ENCODE measurements at places on chromosomes 11 and 22.

GRCh38 chr11:61972672-61973475 is 5.4 kb upstream of the FTH1 start:
- no peak for DNase-seq

GRCh38 chr11:68337399-68337835 is 25.0 kb downstream of the LRP5 start:
- no peak for DNase-seq

DNA sequence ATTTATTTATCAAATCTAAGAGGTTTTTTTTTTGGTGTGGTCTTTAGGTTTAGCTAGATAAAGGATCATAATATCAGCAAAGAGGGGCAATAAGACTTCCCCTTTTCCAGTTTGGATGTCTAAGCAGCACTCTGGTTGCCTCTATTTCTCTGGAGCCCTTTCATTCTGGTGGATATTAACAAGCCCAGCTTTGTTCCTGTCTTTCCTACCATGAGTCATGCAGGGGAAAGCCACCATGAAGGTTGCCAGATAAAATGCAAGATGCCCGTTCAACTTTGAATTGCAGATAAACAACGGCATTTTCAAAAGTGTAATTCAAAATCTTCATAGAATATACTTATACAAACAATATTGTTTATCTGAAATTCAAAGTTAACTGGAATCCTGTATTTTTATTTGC is 143.6 kb downstream of the ADAMTS15 start:
- DNase-seq: no peak

- no peak for DNase-seq
Measured at GRCh38 chr22:39152024-39152510, 413 bp downstream of the CBX7 start.

DNA sequence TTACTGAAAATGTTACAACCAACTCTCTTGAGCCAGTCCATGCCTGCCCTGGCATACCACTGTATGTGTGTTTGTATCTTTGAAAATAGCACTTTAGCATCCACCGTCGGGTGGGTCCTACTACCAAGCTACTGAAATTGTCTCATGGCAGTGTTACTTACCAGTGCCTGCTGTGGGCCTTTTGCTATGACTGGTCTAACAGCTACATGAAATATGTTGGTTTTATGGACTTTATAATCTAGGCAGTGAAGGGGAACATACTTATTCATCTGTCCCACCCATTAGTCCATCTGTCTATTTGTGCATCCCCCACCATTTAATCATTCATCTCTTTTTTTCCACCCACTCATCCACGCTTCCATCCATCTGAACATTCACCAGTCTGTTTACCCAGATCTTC is 106.0 kb downstream of the NAV2 start:
- no peak for DNase-seq

- no peak for DNase-seq
Measured at GRCh38 chr11:80448709-80449108, 1007.9 kb upstream of the TENM4 start.

- DNase-seq: no peak
Measured at GRCh38 chr11:48116437-48117228, 100.0 kb upstream of the OR4B1 start.

DNA sequence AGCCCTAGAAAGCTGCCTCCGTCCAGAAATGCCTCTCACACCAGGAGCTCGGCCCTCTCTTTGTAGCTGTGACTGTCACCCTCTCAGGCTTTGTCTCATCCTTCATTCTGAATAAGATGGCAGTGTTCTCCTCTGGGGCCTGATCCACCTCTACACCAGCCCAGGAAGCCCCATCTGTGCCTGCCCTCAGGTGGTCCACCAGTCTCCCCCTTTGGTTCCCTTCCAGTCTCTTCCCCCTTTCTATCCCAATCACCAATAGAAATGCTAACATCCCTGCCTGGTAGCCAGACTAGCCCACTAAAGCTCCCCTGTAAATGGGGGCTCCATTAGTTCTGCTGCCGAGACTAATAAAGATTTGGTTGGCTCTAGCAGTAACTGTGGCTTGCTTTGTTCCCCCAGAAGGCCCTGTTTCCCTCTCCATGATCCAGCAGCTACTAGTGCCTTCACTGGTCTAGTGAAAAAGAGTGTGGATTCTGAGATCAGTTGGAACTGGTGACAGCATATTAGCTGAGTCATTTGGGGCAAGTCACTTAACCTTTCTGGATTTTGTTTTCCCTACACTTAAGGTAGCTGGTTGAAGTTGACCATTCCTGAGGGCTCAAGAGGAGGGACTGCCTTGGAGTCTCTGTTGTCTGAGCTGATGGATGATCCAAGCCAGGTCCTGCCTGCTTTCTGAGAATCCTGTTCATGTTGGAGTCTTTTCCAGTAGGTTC is 16.2 kb downstream of the PLEKHB1 start:
- no peak for DNase-seq

GRCh38 chr22:47411006-47411405 is 648.6 kb downstream of the TBC1D22A start:
- no peak for DNase-seq

GRCh38 chr11:7484131-7484530 is 1.2 kb upstream of the OLFML1 start:
- no peak for DNase-seq

GRCh38 chr22:45972091-45972888 is 4.7 kb downstream of the WNT7B start:
- no peak for DNase-seq

GRCh38 chr11:86064220-86064803 is 4.6 kb downstream of the PICALM start:
- DNase-seq: no peak

DNA sequence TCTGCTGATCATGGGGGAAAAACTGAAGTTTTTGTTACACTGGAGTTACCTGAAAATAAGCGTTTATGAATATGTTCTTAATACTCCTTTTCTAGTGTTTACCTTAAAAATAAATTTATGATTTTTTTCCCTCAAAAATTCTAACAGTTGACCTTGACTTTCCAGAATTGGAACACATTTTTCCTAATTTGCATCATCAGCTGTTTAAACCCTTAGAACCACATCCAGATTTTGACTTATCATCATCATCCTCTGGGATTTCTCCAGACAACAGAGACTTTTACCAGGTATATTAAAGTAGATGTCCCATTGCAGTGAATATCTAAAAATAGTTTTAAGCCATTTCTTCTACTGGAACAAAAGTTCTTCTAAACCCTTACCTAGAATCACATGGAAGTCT is 17.2 kb downstream of the TAF1D start:
- DNase-seq: no peak

GRCh38 chr11:108926841-108927577 is 262.1 kb downstream of the DDX10 start:
- no peak for DNase-seq

- DNase-seq: no peak
Measured at GRCh38 chr11:44255406-44256071, 54.4 kb downstream of the ALX4 start.

- DNase-seq: peak; percentile 1
Measured at GRCh38 chr22:20777420-20778177, 3.7 kb downstream of the SERPIND1 start.

- DNase-seq: no peak
Measured at GRCh38 chr11:101127699-101128570, 1.7 kb downstream of the PGR start.

DNA sequence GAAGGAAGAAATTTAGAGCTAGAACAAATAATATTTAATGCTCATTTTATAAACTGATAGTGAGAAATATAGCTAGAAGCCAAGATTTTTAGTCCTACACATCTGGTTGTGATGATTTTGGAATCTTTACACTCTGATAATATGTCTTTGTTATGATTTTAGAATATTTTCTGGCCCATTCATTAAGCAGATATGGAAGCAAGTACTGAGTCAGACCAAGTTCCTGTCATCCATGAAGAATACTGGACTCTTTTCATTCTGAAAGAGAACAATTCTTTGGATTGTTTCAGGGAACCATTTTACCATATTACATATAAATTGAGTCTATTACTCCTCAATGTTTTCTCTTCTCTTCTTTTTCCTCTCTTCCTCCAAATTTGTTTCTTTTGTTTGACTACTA is 227.4 kb downstream of the TMEM135 start:
- no peak for DNase-seq

All from HFF-Myc (cell line).